HFFc6 (cell line): ENCODE measurements at places on chromosomes 16 and 17.

GRCh38 chr16:86199871-86200695, 301.1 kb downstream of the IRF8 start:
- DNase-seq, result no peak

- no peak for DNase-seq
Observed at GRCh38 chr17:66855204-66855603, 20.3 kb downstream of the CACNG5 start.

DNA sequence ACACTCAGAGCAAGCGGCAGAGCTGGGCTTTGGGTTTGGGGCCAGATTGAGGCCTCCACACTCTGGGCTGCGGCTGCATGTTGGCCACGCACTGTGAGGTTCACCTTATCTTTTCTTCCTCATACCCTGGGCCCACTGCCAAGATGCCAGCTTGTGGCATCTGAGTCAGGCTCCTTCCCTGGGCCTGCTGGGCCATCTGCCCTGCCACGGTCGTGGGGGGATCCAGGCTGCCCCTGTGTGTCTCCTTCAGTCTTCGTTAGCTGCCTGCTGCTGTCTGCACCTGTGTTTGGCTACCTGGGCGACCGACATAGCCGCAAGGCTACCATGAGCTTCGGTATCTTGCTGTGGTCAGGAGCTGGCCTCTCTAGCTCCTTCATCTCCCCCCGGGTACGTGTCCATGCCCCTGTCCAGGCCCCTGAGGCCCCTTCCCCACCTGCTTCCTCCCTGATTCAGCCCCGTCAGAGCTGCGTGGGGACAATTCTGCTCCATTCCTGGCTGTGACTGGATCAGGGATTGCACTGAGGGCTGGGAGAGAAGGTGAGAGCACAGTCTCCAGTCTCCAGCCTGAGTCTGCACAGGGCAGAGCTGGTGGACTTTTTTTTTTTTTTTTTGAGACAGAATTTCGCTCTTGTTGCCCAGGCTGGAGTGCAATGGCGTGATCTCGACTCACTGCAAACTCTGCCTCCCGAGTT, 11.2 kb downstream of the SPNS3 start:
- DNase-seq, result no peak

DNA sequence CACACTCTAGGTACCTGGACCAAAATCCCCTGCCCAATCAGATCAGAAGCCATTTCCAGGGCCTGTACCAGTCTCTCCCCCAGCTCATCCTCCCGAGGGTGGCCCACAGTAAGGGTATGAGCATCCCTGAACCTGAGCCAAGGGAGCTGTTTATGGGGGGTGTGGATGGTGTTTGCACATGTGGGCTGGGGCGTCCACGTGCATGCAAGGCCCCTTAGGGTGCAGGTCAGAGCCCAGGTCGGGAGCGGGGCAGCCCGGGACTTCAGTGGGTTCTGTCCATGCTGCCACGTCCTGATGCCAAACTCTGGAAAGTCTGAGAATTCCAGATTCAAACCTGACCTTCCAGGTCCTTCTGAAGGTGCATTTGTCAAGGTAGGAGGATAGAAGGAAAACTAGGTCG, 9.8 kb downstream of the MILR1 start:
- DNase-seq, result no peak

DNA sequence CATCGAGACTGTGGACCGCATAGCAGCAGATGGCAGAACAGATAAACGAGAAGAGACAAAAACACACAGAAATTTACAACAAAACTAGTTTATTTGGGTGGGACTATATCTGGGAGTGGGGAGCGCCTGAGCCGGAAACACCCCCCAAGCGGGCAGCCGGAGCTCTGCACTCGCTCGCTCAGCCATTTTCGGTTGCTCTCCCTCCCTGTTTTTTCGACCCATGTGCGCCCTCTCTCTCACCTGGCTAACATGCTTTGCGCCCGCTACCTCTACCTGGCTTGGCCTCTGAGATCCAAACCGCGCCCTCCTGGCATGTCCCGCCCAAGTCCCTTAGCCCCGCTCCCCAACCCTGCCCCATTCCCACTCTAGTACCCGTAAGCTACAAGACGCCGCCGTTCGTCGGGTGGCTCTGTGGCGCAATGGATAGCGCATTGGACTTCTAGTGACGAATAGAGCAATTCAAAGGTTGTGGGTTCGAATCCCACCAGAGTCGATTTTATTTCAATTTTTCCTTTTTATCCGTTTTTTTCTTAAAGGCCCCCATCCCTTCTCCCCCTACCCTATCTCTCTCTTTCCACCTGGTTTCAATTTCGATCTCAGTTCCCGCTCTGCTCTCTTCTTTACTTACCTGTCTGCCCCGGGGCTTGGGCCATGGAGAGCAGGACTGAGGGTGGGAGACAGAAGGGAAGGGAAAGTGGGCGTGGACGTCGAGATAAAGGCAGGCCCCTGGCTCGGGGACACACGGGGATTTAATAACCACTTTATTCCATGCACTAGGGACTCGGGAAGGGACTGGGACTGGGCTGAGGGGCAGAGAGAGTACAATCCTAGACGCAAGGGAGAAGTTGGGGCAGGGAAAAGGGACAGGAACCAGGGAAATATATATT, 2.4 kb upstream of the ALOXE3 start:
- peak; percentile 66 for DNase-seq

DNA sequence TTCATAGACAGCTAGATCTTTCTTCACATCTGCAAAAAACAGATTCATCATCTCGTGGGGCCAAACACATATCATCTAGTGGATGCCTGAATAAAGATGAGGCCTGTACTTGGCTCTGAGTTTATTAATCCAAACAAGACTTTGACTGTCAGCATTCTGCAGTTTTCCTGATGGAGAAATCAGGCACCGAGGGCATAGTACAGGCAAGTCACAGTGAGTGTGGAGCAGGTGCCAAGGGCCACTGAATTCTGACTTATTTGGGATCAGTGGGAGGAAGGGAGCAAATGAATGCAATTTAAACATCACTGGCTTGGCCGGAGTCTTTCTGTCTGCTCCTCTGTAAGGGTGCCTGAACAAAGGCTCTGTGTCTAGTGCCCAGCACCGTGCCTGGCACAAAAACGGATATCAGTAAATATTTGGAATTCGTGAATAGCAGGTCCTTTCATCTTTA, 975 bp downstream of the CFAP20 start:
- DNase-seq, result no peak

DNA sequence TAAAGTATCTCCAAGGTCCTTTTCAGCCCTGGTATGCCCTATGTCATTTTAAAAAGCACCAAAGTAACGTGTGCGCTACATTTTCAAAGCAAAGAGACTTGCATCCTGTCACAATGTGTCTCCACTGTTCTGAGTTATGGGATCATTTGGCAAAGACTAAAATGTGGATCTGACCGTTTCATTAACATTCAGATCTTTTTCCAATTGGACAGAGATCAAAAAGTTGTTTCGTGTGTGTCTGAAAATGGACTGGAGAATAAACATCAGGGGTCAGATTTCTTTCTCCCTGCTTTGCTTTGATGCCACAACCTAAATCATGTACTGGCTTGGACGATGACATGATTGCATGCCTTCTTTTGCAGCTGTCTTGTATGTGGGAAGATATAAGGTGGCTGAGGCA, 136.0 kb upstream of the NOG start:
- DNase-seq, result no peak

DNA sequence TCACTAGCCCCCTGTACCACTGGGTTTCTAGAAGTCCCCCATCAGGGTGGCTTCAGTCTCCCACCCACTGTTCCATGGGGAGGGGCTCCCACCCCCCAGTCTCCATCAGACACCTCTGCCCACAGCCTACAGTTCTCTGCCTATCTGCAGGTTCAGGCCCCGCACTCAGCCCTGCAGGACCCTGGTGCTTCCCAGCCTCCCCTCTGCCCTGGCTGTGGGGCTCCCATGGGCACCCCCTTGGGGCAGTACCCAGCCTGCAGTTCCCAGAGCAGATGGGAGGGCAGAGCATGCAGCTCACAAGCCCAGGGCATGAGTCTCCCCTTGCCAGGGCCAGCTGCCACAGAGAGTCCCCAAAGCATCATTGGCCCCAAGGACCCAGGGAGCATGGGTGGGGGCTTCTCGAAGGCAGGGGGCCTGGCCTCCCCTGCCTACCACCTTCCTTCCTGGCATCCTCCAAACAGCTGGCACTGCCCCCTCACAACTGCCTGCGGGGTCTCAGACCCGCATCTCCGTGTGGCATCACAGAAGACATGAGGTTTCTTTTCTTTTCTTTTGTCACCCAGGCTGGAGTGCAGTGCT, 2.8 kb upstream of the MRPL28 start:
- no peak for DNase-seq

GRCh38 chr16:85888405-85889331, 10.3 kb upstream of the IRF8 start:
- peak; percentile 57 for DNase-seq
